ENCODE measurements at places on chromosomes 2 and 18.

- DNase-seq: no peak
Observed at GRCh38 chr2:191666732-191667131, 11.2 kb upstream of the NABP1 start.

DNA sequence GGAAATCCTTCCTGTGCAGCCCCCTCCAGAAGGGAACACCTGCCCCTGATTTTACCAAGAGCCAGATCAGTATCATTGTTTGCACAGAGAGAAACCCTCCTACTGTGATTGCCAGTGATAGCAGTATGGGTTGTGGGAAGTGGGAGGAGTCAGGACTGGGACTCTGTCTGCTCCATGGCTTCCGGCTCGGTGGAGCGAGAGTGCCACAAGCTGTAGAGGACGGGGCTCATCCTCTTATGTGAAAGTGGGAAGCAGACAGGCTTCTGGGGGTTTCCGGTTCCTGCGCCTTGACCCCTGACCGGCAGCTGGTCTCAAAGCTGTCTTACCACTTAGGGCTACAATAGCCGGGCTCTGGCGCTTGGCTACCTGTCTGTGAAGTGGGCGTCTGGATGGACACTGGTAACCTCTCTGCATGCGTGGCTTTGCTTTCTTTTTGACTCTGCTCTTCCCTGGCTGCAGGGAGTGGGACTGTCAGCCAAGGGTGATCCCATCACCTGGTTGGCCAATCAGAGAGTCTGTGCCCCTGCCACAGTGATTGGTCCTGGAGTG lies 79.7 kb downstream of the BCL2L11 start:
- DNase-seq: no peak

GRCh38 chr2:180158961-180159360 lies 151.9 kb upstream of the CWC22 start:
- no peak for DNase-seq

GRCh38 chr2:197710424-197711042 lies 5.4 kb downstream of the MARS2 start:
- DNase-seq: no peak

All from posterior vena cava (tissue), 2 donors.